ENCODE measurements at places on chromosomes 16 and 17.

GRCh38 chr17:75064867-75065561 is 18.0 kb downstream of the KCTD2 start:
- no peak for DNase-seq

DNA sequence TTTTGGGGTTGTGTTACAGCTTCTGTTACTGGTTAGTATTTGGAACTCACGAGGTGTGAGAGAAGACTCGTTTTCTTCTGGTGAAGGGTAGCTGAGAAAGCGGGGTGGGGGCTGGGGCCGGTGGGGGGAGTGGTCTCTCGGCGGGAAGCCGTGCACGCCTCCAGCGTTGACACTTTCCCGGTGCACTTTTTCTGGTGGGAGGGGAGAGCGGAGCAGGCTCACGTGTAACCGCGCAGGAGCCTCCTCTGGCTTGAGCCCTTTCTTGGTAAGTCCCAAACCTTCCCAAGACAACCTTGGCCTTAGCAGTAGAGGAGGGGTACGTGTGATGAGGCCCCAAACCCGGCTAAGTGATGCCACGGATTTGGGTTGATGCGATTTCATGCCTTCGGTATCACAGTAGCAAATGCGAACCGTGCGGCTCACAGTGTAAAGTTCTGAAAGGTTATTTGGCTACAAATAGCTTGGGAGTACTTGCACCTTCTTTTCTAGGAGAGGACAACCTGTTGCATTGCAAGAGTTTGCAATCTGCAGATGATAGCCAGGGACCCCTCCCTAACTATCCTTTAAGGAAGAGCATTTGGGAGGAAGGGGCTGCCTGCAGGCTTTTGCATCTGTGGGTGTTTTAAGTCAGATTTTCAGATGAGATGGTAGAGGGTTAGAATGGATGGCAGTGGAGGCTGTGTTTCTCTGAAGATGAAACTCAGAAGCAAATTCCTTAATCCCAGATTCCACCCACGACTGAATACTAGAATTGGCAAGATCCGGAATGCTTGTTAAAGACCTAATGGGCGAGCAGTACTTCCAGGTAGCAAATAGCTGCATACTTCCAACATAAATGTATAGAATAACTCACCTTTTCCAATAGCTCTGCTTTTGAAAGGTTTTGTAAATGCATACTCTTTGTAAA is 1.5 kb downstream of the HLF start:
- no peak for DNase-seq

GRCh38 chr16:3643095-3643730 is 11.3 kb upstream of the DNASE1 start:
- no peak for DNase-seq

- DNase-seq, result no peak
These were observed 680 bp downstream of the SKA2 start for GRCh38 chr17:59154292-59154720.

DNA sequence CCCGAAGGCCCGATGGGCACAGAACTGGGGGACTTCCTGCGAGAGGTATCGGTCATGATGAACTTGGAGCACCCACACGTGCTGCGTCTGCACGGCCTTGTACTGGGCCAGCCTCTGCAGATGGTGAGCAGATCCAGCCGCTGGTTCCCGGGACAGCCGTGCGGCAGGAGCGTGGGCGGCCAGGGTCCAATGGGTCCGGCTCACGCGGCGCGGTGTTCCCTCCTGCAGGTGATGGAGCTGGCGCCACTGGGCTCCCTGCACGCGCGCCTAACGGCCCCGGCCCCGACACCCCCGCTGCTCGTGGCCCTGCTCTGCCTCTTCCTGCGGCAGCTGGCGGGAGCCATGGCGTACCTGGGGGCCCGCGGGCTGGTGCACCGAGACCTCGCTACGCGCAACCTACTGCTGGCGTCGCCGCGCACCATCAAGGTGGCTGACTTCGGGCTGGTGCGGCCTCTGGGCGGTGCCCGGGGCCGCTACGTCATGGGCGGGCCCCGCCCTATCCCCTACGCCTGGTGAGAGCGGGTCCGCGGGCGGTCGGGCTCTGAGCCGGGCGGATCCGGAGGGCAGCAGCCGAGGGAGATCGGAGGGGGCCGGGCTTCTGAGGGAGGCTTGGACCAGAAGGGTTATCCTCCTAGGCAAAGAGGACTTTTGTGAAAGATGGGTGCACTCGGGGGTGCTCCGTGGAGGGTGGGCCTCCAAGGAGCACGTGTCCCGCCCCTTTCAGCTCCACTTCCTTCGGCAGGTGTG is 3.0 kb downstream of the TNK1 start:
- no peak for DNase-seq

DNA sequence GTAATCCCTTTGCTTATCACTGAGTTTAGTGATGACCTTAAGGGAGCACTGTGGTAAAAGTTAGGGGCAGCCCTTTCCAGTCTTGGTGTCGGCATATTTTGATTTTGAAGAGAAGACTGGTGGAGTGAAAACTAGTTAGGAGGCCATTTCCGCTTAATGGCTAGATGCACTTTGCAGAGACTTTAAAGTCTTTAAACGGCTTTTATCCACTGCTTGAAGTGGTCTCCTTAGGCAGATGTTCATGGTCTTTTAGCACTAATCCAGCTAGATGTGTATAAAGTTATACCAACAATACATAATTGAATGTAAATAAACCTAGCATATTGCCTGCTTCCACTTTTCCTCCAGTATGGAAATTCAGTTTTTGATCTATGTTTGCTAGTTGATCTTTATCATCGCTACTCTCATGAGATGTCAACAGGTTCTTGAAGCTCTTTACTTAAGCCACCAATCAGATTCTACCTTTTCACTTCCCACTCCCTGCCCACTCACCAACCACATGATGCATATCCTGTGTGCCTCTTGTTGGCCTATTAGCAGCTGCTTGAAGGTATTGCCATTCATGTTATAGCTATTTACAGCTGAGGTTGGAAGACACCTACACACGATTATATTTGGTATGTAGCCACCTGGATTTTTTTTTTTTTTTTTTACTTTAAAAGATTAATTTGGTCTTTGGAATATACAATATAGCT is 132.0 kb downstream of the NLK start:
- DNase-seq, result peak; percentile 7

GRCh38 chr17:72141336-72141735 is 20.5 kb downstream of the SOX9 start:
- DNase-seq, result no peak

GRCh38 chr16:80285104-80285503 is 255.7 kb upstream of the DYNLRB2 start:
- no peak for DNase-seq

- DNase-seq, result no peak
These were observed 74.8 kb upstream of the CDC42EP4 start for GRCh38 chr17:73386561-73386960.

DNA sequence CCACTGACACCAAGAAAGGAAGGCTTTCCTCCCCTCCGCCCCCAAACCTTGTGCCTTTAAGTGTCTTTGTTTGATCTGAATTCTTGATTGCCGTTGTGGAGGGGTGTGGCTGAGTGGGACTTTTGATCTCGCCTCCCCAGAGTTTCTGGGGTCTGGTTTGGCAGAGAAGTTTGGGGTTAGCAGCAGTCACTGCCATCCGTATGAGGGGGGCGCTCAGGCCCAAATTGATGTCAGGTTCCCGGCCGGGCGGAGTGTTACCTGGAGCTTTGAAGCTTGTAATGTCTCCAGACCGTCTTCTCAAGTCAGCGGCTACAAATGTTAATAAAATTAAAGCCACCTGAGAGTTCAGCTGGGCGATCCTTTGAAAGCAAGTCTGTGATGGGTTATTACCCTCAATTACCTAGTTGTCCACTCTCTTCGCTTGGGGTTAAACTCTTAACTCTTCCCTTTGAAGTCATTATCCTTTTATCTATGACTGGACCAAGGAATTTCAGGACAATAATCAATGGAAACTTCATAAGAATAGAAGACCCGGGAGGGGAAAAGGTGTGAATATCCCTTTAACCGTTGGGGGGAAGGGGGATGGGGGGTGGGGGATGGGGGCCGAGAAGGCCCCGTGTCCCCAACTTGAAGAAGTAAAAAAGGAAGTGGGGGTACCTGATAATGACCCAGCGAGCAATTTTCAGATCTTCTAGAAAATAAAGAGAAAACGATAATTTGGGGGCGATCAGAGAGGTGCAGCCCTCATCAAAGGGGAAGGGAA is 31.8 kb upstream of the AXIN2 start:
- no peak for DNase-seq

GRCh38 chr17:37725601-37726146 is 19.2 kb downstream of the HNF1B start:
- no peak for DNase-seq

DNA sequence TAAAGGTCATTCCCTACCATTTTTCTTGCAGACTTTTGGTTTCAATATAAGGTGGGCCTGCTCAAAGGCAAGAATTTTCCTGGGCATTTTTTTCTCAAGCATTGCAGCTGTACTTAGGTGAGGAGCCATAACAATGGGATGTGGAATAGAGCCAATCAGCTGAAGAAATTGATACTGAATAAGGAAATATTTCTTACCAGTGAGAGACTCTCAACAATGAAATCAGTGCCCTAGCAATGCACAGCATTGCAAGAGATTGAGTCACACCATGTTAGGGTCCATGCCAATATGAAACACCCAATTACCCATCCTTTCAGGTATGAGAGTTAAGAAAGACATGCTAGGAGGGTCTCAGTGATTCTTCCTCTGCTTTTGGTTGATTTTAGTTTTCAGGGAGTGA is 237.6 kb downstream of the SOX9 start:
- DNase-seq, result no peak

DNA sequence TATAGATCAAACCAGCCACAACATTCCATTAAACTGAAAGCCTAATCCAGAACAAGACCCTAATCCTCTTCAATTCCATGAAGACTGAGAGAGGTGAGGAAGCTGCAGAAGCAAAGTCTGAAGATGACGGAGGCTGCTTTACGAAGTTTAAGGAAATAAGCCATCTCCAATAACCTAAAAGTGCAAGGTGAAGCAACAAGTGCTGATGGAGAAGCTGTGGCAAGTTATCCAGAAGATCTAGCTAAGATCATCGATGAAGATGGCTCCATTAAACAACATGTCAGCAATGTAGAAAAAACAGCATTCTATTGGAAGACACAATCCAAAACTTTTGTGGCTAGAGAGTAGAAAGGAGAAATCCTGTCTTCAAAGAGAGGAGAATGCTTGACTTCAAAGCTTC is 69.6 kb downstream of the KANSL1 start:
- no peak for DNase-seq

GRCh38 chr16:11250091-11250785 is 5.8 kb downstream of the SOCS1 start:
- DNase-seq, result no peak

- DNase-seq, result no peak
These were observed 2.4 kb downstream of the PIMREG start for GRCh38 chr17:6446516-6447100.

DNA sequence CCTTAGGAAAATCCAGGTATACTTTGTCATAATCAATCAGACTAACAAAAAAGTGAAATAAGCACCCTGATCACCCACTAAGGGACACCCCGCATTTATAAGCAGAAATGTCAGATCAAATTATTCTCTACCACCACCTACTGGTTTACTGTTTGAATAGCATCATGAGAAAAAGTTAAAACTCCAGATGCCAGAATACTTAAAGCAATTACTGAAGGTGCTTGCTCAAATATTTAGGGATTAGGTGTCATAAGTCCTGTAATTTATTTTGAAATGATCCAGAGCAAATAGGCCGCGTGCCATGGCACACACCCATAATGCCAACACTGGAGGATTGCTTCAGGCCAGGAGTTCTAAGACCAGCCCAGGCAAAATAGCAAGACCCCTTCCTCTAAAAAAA is 2.3 kb downstream of the TOP2A start:
- DNase-seq, result no peak

- DNase-seq, result no peak
These were observed 59.6 kb downstream of the GSG1L start for GRCh38 chr16:28003923-28004322.

- no peak for DNase-seq
These were observed 492 bp downstream of the SLC25A39 start for GRCh38 chr17:44324092-44324570.

DNA sequence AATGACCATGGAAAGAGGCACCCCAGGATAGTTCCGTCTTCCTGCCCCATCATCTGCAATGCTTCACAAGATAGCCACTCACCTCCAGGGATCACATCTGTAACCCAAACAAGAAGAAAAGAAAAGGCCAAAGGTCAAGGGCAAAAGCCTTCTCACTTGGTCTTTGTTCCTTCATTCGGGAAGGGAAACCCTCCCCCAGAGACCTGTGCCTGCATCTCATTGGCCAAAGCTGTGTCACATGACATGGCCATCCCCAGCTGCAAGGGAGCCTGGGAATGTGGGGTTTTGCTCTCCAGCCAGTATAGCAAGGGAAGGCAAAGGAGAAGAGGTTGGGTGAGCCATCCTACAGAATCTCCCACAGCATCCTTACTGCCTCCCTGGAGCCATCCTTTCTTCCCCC is 47.9 kb downstream of the NOL11 start:
- DNase-seq, result no peak

DNA sequence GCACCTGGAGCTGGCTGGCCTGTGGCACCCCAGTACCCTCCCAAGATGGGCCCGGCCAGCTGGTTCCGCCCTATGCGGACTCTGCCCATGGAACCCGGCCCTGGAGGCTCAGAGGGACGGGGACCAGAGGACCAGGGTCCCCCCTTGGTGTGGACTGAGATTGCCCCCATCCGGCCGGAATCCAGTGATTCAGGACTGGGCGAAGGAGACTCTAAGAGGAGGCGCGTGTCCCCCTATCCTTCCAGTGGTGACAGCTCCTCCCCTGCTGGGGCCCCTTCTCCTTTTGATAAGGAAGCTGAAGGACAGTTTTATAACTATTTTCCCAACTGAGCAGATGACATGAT is 12.0 kb downstream of the TBX21 start:
- DNase-seq, result no peak

GRCh38 chr16:77780378-77780837 is 8.0 kb upstream of the VAT1L start:
- no peak for DNase-seq

DNA sequence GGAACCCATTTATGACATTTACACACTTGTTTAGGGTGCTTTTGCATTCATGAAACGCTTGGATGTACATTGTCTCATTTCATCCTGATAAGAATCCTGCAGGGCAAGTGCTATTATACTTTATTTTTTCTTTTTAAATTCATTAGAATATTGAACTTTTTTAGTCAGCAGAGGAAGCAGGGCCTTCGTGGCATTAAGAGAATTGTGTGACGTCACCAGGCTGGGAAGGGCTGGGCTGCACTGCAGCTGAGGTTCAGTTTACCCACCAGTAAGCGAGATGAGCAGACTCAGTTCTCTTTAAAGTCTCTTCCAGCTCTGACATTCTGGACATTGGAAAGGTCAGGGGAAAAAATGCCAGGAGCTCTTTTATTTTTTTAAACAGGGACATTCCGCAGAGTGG is 159.0 kb downstream of the MRM1 start:
- DNase-seq, result no peak

DNA sequence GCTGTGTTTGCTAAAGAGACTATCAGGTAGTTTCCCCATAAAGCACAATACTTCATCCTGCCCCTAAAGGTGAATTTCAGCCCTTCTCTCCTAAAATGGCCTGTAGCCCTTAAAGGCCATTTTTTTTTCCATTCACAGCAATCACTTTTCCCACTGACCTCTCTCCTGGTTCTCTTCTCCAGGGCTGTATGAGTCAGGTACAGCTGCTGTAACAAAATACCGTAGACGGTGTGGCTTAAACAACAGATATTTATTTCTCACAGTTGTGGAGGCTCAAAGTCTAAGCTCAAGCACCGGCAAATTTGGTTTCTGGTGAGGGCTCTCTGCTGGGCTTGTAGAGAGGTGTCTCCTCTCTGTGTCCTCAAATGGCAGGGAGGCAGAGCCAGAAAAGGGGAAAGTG is 44.7 kb downstream of the ZNF18 start:
- DNase-seq, result no peak

GRCh38 chr17:811051-811784 is 29.1 kb downstream of the MRM3 start:
- no peak for DNase-seq

GRCh38 chr17:34370376-34370996 is 7.5 kb upstream of the CCL1 start:
- no peak for DNase-seq

Measured in GM12864 (cell line).